Kidney (tissue), 22 donors: ENCODE measurements at places on chromosomes 5 and 9.
A peak's percentile ranks its signal among the peaks of the same experiment; 100 is the strongest.

GRCh38 chr5:177997319-177997670, 1.3 kb upstream of the PROP1 start:
- DNase-seq, result no peak

DNA sequence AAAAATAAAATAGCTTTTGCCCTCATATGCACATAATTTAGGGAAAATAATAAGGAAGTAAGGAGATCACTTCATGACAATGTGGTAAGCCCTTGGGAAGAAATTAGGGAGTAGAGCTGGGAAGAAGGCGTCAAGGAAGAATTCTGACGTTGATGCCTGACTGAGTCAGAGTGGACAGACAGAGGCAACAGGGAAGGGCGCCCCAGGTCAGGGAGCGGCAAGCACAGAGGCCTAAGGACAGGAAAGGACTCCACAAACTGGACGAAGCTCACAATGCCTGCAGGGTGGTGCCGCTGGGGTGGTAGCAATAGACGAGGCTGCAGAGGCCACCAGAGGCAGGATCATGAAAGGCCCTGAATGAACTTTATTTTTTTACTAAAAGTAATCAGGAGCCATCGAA, 7.6 kb downstream of the DRD1 start:
- DNase-seq, result no peak

- peak; percentile 51 for DNase-seq
These were observed 671.8 kb upstream of the SEMA6A start for GRCh38 chr5:117246424-117246823.

DNA sequence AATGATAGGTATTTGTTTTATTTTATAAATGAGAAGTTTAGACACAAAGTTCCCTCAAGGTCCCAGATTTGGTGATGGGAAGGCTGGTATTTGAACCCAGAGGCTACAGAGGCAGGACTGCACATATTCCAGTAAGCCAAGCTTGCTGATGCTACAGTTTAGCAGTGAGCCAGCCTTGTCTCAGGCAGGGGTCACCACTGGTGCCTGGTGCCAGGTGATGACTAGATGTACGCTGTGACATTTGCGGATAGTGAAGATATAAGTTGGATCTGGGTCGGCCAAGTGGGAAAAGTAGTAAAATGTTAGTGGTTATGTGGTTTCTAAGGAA, 143.9 kb downstream of the AOPEP start:
- no peak for DNase-seq

DNA sequence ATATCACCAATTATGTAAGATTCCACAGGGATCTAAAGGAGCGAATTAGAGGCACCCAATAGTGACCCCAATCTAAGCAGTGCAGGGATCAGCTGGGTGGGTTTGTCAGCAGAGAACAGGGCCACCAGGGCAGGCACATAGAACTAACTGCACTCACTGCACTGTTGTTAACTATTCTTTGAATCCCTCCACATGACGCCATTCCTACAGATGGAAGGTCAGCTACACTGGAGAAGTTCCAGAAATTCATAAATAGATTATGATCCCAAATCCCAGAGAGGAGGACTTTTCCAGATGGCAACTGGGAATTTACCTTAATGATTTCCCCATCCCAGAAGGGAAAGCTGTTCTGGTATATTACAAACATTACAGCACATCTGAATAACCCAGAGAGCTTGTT, 84.2 kb downstream of the THBS4 start:
- DNase-seq, result no peak

DNA sequence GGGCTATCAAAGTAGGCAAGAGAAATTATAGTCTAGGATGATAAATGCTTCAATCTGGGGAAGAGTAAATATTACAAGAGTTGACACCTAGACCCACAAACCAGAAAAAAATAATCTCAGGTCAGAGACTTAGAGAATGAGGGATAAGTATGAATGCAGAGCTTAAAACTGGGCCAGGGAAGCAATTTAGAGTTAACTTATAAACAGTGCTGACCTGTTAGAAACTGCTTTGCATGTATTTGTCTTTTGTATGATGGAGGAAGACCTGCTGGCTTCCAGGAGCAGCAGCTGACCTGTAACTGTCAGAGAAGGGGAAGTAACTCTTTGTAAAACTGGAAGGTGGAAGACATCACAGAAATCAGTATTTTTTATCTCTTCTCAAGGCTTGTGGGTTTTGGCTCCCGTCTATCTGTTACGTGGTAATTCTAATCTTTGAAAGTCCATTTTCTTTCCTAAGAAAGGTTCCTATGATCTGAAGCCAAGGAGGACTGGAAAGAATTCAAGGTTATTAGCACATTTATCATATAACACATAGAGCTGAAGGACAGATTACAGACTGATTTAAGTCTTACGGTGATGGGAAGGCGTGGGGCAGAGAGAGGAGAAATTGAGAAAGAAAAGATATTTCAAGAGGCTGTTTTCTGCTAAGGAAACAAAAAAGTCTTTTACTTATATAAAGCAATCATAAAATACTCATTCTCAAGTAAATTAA, 114.7 kb upstream of the ADAMTS19 start:
- no peak for DNase-seq

GRCh38 chr9:70412832-70413463, 1.5 kb downstream of the KLF9 start:
- peak; percentile 79 for DNase-seq

DNA sequence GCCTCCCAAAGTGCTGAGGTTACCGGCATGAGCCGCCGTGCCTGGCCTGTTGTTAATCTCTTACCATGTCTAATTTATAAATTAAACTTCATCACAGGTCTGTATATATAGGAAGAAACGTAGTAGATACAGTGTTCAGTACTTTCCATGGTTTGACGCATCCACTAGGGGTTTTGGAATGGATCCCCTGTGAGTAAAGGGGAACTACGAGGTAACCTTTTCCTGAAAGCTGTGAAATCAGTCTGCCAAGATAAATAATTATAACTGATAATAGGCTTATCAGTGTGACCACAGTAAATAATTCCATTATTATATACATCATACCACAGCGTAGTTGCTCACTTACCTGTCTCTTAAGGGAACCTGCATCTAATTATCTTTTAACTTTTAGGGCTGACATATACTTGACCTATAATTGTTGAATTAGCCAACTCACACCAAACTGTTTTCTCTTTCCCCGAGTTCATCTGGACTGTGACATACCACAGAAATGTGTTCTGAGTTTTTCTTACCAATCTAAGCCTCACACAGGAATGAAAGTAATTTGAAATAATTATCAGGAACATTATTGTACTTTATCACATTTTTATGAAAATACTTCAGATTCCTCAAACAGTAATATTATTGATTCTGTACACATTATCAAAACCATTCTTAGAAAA, 42.9 kb downstream of the DAPK1 start:
- DNase-seq, result no peak

- DNase-seq, result no peak
These were observed 98.5 kb upstream of the SPATA31C2 start for GRCh38 chr9:88236511-88237478.

DNA sequence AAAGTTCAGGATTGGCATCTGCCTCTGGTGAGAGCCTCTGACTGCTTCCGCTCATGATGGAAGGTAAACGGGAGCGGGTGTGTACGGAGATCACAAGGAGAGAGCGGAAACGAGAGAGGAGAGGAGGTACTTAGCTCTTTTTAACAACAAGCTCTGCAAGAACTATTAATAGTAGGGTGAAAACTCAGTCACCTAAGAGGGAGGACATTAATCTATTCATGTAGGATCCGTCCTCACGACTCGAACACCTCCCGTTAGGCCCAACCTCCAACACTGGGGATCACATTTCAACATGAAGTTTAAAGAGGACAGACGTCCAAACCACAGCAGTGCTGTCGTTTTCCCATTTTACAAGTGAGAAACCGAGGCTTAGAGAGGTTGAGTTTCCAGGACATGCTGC, 173.7 kb downstream of the SLC28A3 start:
- DNase-seq, result no peak

- DNase-seq, result no peak
These were observed 97.2 kb downstream of the SPOCK1 start for GRCh38 chr5:137401946-137402345.

DNA sequence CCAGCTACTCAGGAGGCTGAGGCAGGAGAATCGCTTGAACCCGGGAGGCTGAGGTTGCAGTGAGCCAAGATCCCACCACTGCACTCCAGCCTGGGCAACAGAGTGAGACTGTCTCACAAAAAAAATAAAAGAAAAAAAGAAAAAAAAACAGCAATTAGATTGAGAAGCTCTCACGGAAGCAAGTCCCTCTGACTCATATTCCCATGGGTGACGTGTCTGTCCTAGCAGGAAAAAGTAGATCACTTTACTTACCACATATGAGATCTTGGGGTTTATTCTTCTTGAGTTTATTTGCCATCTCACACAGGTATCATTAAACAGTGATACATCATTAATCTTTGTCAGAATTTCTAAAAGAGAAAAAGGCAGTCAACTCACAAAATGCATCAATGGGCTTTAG, 62.6 kb downstream of the SUSD1 start:
- no peak for DNase-seq

DNA sequence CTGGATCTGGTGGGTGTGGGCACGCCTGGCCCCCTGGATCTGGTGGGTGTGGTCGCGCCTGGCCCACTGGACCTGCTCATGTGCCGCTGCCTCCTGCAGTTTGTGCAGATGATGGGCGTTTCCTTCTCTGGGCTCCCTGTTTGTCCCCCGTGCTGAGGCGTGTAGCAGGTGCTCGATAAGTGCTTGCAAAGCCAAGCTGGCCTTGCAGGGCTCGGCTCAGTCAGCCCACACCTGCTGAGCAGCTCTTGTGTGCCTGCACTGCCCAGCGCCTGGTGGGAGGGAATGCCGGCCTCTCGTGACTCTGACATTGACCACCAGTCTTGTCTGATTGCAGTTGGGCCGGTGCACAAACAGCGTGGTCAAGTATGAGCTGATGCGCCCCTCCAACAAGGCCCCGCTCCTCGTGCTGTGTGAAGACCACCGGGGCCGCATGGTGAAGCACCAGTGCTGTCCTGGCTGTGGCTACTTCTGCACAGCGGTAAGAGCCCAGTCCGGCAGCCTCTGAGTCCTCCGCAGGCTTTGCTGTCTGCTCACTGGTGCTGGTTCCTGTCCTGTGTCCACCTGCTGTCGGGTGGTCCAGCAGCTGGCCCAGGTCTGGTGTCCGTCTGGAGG, 102.7 kb upstream of the CACNA1B start:
- DNase-seq, result no peak

DNA sequence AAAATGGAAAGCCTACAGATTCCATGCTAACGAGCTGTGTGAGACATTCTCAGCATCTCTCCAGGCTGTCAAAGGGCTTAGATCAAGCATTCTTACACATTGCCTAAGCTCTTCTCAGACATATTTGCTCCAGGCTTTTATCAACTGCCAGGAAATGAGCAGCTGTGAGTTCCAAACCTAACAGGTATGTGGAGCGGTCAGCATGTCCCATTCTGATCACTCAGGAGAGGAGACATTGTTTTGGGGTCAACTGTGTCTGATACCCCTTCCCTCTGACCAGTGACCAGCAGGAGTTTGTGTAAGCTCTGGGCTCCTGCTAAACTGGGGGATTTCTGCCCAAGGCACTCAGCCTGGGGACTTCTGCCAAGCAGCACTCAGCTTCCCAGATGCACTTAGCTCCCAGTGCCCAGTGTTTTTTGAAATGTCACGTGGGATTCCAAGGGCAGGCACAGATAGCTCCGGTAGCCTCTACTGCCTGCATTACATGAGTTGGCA, 229.1 kb downstream of the SEC61B start:
- DNase-seq, result no peak

DNA sequence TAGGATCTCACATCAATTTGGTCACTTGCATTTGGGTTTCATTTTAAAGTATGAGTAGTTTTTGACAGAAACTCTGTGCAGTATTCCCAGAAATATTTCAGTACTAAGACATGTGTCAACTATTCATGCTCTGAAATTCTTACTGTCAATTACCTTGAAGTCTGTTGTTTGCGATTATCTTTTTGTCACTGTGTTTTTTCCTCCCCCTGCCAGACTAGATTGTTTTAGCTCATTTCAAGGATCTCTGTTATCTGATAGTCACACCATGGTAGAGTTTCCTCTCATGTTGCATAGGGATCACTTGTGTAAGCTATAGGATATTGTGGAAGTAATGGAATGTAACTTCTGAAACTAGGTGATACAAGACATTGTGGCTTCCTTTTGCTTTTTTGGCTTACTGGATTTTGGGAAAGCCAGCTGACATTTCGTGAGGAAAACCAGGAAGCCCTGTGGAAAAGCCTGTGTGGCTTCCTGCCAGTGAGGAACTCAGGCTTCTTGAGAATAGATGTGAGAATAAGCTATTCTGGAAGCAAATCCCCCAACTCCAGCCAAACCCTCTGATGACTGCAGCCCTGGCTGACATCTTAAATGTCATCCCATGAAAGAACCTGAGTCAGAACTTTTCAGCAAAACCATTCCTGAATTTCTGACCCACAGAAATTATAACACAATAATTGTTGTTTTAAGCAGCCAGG, 122.2 kb downstream of the FGF10 start:
- DNase-seq, result no peak
